Caudate nucleus (tissue), 63 donors: ENCODE measurements at places on chromosomes 4 and X.

DNA sequence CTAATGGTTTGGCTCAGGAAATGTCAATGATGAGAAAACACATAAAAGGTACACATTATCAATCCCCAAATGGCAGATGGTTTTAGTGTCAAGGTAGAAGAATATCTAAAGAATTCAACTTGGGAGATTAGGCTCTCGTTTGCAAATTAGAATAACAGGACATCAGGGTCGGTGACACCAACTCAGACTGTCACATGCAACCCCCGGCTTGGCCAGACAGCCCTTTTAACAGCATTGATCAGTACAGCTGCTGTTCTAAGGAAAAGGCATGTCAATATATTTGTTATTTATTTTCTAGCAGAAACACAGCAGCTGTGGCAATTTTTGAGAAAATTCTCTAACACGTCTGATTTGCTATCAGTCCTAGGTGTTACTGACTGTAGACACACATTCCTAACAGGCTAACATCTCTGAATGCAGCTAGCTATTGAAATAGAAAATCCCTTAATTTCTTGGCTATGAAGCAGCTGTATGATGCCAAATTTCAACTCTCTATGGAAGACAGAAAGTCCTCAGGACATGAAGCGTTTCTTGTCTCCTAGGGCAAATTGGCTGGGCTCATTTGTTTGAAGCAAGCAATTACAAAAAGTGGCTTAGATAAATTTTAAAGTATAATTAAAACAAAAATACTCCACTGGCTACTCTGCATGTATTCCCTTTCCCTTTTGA lies 269.0 kb upstream of the CXXC4 start:
- DNase-seq = no peak

- DNase-seq = no peak
Measured at GRCh38 chr4:184648054-184648312, 1.3 kb downstream of the CASP3 start.

GRCh38 chr4:37826295-37827029 lies at the start of gene PGM2:
Gene PGM2, plus strand, starts transcription at chr4:37826686. Its CDS starts 47 bp downstream, at chr4:37826733.
- peak; percentile 81 for DNase-seq

GRCh38 chrX:10172877-10173276 lies 16.1 kb downstream of the CLCN4 start:
- DNase-seq = no peak

GRCh38 chr4:8324640-8325239 lies 55.2 kb downstream of the HTRA3 start:
- no peak for DNase-seq

DNA sequence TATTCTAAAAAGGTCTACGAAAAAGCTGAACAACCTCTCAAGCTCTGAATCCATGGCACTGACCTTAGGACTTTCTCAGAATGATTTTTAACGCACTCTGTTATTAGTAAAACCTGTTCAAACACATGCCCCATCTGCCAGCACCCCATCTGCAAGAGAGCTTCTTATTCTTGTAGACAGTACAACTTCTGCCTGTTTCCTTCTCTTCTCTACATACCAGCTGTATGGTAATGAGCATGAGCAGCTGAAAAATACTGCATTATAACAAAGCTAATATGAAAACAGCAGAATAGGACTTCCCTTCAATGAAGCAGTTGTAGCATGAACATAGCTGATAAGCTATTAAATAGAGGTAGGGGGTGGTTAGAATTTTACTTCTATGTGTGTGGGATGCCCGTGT lies 167.9 kb downstream of the FBXW7 start:
- DNase-seq = no peak

GRCh38 chr4:74230902-74231499 lies 73.1 kb downstream of the MTHFD2L start:
- no peak for DNase-seq

DNA sequence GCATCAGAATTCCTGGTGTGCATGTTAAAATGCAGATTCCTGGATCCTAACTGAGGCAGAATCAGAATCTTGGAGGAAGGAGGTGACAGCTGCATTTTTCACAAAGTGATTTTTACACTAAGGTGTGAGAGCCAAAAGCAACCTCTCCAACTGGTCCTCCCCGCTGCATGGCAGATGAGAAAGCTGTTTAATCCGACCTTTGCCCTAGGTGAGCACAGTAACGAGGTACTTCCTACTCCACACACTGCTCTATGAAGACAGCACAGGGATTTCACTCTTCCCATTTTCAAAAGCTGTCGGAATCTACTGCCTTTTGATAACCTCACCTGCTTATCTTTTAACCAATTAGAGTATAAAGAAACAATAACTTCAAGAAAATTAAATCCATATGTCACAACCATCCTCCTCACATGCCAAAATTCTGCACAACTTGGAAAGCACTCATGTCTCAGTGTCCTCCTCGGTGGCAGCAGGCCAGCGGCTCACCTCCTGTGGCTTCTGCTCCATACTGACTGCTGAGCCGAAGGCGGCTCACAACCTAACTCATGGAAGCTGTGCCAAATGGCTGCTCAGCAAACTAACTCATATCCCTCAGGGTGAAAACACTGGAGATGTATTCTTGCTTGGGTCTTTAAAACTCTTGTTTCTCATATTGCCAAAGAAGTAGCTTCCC lies 3.6 kb downstream of the CASP6 start:
- DNase-seq = no peak
